Body of pancreas (tissue), 4 donors: ENCODE measurements at places on chromosomes 3 and 15. TPM values are rescaled to one million over a fixed set of nuclear protein-coding genes. Genes with fewer than 3 reads are reported as not detected.

- DNase-seq = no peak
- no peak overlapping the region for H3K4me3 ChIP-seq
- H3K27me3 ChIP-seq = no peaks in the 10 kb centered on the region
- no peaks in the 10 kb centered on the region for H3K36me3 ChIP-seq
- peaks cover 96% of the 10 kb centered on the region for H3K4me1 ChIP-seq
These were observed 24.7 kb upstream of the SCAANT1 start for GRCh38 chr3:63936925-63937324.

GRCh38 chr15:60093273-60094067, 89.4 kb downstream of the FOXB1 start:
- H3K36me3 ChIP-seq = no peaks in the 10 kb centered on the region
- H3K4me3 ChIP-seq = no peak overlapping the region
- no peaks in the 10 kb centered on the region for H3K27me3 ChIP-seq
- DNase-seq = peak; percentile 27
- no peak overlapping the region for H3K27ac ChIP-seq

DNA sequence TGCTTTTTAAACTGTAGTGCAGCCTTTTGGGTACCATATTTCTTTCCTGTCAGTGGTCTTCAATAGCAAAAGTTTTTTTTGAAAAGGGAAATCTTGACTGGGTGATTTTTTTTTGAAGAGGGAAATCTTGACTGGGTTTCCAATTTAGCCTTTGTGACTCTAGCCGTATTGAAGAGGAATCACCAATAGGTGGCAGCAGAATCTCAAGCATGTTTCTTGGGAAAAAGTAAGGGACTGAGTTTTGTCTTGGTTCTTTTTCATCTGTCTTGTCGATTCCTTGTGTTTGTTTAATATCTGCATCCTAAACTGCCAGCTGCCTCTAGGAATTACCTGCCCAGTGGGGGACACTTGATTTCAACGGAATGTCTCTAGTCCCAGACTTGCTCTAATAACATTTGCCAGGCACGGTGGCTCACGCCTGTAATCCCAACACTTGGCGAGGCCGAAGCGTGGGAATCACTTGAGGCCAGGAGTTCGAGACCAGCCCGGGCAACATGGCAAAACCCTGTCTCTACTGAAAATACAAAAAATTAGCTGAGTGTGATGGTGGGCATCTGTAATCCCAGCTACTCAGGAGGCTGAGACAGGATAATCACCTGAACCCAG, 89.2 kb downstream of the RBPMS2 start:
- no peak overlapping the region for H3K4me3 ChIP-seq
- no peaks in the 10 kb centered on the region for H3K4me1 ChIP-seq
- no peaks in the 10 kb centered on the region for H3K27me3 ChIP-seq
- no peak for DNase-seq
- no peaks in the 10 kb centered on the region for H3K36me3 ChIP-seq

GRCh38 chr15:63595065-63595464, 2.1 kb upstream of the FBXL22 start:
- H3K4me1 ChIP-seq = peaks cover 34% of the 10 kb centered on the region
- no peak overlapping the region for H3K27ac ChIP-seq
- H3K27me3 ChIP-seq = no peaks in the 10 kb centered on the region
- no peak overlapping the region for H3K4me3 ChIP-seq
- peaks cover 19% of the 10 kb centered on the region for H3K36me3 ChIP-seq

DNA sequence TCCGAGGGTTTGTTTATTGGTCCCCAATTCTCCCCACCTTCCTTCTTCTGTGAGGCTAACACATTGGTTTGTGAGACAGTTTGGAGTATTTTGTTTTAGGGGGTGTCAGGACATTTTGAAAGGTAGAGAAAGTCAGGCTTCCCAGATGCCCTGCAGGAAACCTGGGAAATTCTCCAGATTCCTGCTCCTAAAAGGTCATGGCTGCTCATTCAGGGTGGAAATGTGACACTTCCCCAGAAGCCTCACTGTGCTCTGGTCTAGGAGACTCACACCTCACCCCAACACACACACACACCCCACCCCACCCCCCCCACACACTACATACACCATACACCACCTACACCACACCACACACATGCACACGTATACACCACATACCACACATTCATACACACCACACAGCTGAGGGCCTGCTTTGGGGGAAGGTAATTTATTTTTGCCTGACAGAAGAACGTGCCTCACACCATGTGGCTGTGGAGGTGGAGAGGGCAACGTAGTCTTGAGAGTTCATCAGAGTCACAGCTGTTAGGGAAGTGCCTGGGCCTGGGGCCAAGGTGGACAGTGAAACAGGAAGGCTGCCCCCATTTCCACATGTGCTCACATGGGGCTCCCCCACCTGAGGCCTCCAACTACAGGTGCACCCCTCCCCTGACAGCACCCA, 40.4 kb upstream of the LIMD1 start:
- peak overlapping the region; percentile 43 for H3K27ac ChIP-seq
- no peaks in the 10 kb centered on the region for H3K27me3 ChIP-seq
- H3K4me3 ChIP-seq = no peak overlapping the region
- DNase-seq = peak; percentile 52
- peaks cover 10% of the 10 kb centered on the region for H3K4me1 ChIP-seq

GRCh38 chr3:24428481-24428880, 66.2 kb downstream of the THRB start:
- H3K36me3 ChIP-seq = no peaks in the 10 kb centered on the region
- peaks cover 5% of the 10 kb centered on the region for H3K4me1 ChIP-seq
- no peak overlapping the region for H3K4me3 ChIP-seq
- H3K27me3 ChIP-seq = no peaks in the 10 kb centered on the region

Gene NEK11
- total RNA-seq = 10.2 TPM

DNA sequence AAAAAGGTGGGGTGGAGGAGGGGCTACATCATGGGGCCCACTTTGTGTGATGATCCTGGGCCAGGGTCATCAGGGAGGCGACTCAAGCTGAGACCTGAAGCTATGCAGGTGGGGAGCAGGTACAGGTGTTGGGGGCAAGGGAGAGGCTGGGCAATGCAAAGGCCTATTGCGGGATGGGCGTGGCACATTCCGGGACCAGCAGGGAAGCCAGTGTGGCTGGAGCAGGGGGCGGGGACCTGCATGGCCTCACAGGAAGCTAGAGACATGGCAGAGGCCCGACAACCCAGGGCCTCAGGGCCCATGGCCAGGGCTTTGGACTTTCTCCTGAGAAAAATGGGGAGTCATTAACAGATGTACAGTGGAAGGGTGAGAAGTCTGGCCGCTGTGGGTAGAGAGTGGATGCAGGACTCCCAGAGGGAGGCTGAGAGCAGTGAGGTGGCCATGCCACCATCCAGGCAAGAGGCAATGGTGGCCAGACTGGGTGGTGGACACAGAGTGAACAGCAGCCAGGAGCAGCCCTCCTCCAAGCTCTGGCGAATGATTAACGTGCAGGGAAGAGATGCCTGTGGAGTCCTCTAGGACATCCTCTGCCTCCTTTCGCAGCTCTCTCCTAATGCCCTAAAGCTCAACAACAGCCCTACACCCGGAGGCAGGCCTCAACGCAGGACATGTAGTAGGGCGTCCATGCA, 122.6 kb upstream of the ATP2B2 start:
- no peaks in the 10 kb centered on the region for H3K36me3 ChIP-seq
- no peak for DNase-seq
- H3K4me3 ChIP-seq = no peak overlapping the region
- no peaks in the 10 kb centered on the region for H3K27me3 ChIP-seq
- H3K27ac ChIP-seq = no peak overlapping the region
- no peaks in the 10 kb centered on the region for H3K4me1 ChIP-seq
